ENCODE measurements at places on chromosomes 16 and 17. TPM values are rescaled to one million over a fixed set of nuclear protein-coding genes. Genes with fewer than 3 reads are reported as not detected.
A peak's percentile ranks its signal among the peaks of the same experiment; 100 is the strongest.

- no peak overlapping the region for H3K27ac ChIP-seq
- H3K4me1 ChIP-seq, result no peaks in the 10 kb centered on the region
- no peaks in the 10 kb centered on the region for H3K27me3 ChIP-seq
- H3K4me3 ChIP-seq, result no peak overlapping the region
Observed at GRCh38 chr16:291539-291938, 8.6 kb downstream of the PDIA2 start.

The ULK2 gene
- 20.1 TPM for total RNA-seq

The KCNJ2 gene
- total RNA-seq, result 15.6 TPM

The TBC1D3I gene
- total RNA-seq, result 1.1 TPM

DNA sequence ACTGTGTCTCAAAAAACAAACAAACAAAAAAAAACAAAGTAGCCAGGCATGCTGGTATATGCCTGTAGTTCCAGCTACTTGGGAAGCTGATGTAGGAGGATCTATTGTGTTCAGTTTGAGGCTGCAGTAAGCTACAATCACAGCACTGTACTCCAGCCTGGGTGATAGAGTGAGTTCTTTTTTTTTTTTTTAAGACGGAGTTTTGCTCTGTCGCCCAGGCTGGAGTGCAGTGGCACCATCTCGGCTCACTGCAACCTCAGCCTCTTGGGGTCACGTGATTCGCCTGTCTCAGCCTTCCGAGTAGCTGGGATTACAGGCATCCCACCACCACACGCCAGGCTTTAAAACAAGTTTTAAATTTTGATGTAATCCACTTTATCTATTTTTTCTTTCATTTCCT, 80.2 kb upstream of the STAC2 start:
- no peak for DNase-seq
- no peak overlapping the region for H3K27ac ChIP-seq
- H3K4me3 ChIP-seq, result no peak overlapping the region
- H3K27me3 ChIP-seq, result no peaks in the 10 kb centered on the region
- H3K36me3 ChIP-seq, result peaks cover 22% of the 10 kb centered on the region

DNA sequence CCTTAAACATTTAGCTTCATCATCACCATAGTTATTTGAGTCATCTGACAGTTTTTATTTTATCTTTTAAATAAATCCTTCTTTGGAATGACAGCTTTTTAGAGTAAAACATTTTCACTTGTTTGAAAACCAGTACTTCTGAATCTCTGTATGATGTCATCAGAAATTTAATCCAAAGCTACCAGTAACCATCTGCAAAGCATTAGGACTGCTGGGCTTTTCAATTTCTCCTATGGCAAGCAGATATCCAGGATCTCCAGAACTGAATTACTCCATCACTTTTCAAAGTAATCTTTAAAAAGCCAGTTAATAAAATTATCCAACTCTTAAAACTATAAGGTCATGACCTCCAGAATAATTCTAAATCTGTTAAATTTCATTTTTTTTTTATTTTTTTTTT, 51.5 kb downstream of the CHCT1 start:
- H3K27me3 ChIP-seq, result no peaks in the 10 kb centered on the region
- peaks cover 14% of the 10 kb centered on the region for H3K4me1 ChIP-seq
- H3K27ac ChIP-seq, result no peak overlapping the region
- peaks cover 38% of the 10 kb centered on the region for H3K36me3 ChIP-seq

GRCh38 chr16:12392585-12393091, 411.0 kb downstream of the CPPED1 start:
- no peaks in the 10 kb centered on the region for H3K4me1 ChIP-seq
- DNase-seq, result no peak
- H3K36me3 ChIP-seq, result no peaks in the 10 kb centered on the region
- no peak overlapping the region for H3K27ac ChIP-seq
- no peaks in the 10 kb centered on the region for H3K27me3 ChIP-seq

GRCh38 chr17:57422574-57423164, 166.3 kb downstream of the MSI2 start:
- no peak overlapping the region for H3K27ac ChIP-seq
- no peaks in the 10 kb centered on the region for H3K36me3 ChIP-seq
- H3K27me3 ChIP-seq, result no peaks in the 10 kb centered on the region
- H3K4me3 ChIP-seq, result no peak overlapping the region

The PGP gene
- 13.3 TPM for total RNA-seq

- H3K36me3 ChIP-seq, result no peaks in the 10 kb centered on the region
- H3K27me3 ChIP-seq, result no peaks in the 10 kb centered on the region
- no peak overlapping the region for H3K4me3 ChIP-seq
- H3K27ac ChIP-seq, result no peak overlapping the region
- DNase-seq, result no peak
Observed at GRCh38 chr17:74515941-74516340, 15.3 kb downstream of the CD300LB start.

DNA sequence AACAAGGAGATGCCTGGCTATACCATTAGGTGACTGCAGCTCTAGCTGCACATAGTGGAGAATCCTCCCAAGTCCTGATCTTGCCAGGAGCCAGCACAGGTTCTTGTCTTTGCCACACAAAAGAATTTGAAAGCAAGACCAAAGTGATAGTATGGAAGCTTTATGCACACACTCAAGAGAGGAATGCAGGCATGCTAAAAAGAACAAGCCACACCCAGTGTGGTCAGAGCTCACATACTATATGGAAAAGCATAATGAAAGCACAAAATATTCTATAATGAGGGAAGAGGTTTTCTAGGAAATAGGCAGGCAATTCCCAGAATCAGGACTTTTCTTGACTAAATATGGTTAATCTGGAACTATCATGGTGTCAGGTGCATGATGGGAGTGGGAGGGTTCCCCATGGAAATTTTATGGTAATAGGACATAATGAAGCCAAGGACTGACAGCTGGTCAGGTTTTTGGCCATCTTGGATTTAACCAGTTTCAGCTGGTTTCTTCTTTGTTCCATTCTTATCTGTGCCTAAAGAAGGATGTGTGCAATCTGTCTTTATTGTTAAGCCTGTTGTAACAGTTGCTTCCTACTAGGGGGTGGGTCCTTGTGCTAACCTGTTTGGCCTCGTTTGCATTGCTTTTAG, 171.6 kb downstream of the ZNF18 start:
- H3K27me3 ChIP-seq, result no peaks in the 10 kb centered on the region
- no peak for DNase-seq
- no peaks in the 10 kb centered on the region for H3K4me1 ChIP-seq
- no peak overlapping the region for H3K27ac ChIP-seq

DNA sequence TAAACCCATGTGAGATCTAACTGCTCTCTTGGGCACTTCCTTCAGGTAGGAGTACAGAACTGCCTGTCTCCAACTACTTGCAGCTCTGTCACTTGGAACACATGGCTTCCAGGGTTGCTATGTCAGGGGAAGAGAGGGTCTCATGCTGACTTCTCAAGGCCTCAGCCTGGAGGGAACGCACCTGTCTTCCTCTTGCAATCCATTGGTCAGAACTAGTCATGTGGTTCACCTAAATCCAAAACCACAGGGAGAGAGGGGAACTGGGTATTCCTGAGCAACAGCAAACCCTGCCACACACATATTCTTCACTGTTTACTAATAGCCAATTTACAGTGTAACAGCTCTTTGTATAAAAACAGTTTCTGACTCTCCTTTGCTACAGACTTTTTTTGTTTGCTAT, 206.1 kb downstream of the KCNJ2 start:
- H3K36me3 ChIP-seq, result no peaks in the 10 kb centered on the region
- peaks cover 17% of the 10 kb centered on the region for H3K4me1 ChIP-seq
- no peak overlapping the region for H3K4me3 ChIP-seq

DNA sequence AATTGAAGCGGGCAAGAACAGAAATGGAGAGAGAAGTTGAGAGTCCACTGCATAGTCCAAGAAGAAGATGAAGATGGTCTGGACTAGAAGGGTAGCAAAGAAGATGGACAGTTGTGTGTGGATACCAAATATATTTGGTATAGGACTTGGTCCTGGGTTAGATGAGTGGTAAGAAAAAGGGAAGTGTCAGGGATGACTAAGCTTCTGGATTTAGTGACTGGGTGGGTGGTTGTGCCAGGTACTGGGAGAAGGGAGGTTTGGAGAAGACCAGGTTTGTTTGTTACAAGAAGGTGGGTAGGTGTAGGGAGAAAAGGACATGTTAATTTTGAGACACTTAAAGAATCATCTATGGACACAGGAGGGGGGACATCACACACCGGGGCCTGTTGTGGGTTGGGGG, 5.4 kb downstream of the VMP1 start:
- peaks cover 15% of the 10 kb centered on the region for H3K4me1 ChIP-seq
- no peak overlapping the region for H3K4me3 ChIP-seq
- no peaks in the 10 kb centered on the region for H3K36me3 ChIP-seq

- H3K27me3 ChIP-seq, result peaks cover 23% of the 10 kb centered on the region
- peaks cover 26% of the 10 kb centered on the region for H3K4me1 ChIP-seq
- H3K4me3 ChIP-seq, result no peak overlapping the region
Observed at GRCh38 chr17:39235555-39236449, 10.1 kb upstream of the STAC2 start.

The PPP1R27 gene
- not detected for total RNA-seq

GRCh38 chr16:88966986-88967829, 9.8 kb downstream of the CBFA2T3 start:
- DNase-seq, result peak; percentile 31
- H3K4me3 ChIP-seq, result no peak overlapping the region
- H3K4me1 ChIP-seq, result peaks cover 28% of the 10 kb centered on the region
- no peaks in the 10 kb centered on the region for H3K36me3 ChIP-seq
- peaks cover 22% of the 10 kb centered on the region for H3K27me3 ChIP-seq

GRCh38 chr16:66373667-66374066, 7.2 kb downstream of the CDH5 start:
- peaks cover 45% of the 10 kb centered on the region for H3K4me1 ChIP-seq
- H3K27me3 ChIP-seq, result no peaks in the 10 kb centered on the region
- no peak overlapping the region for H3K27ac ChIP-seq
- H3K4me3 ChIP-seq, result no peak overlapping the region
- H3K36me3 ChIP-seq, result no peaks in the 10 kb centered on the region

The RAI1 gene
- 31.1 TPM for total RNA-seq

GRCh38 chr16:65494609-65495008, 372.7 kb upstream of the CDH11 start:
- H3K27me3 ChIP-seq, result no peaks in the 10 kb centered on the region
- no peaks in the 10 kb centered on the region for H3K36me3 ChIP-seq
- no peaks in the 10 kb centered on the region for H3K4me1 ChIP-seq
- no peak overlapping the region for H3K27ac ChIP-seq

The AXIN2 gene
- 53.4 TPM for total RNA-seq

The STAT3 gene
- total RNA-seq, result 278 TPM

The MYOCD gene
- total RNA-seq, result 3.6 TPM

The NLRC3 gene
- 3.9 TPM for total RNA-seq

DNA sequence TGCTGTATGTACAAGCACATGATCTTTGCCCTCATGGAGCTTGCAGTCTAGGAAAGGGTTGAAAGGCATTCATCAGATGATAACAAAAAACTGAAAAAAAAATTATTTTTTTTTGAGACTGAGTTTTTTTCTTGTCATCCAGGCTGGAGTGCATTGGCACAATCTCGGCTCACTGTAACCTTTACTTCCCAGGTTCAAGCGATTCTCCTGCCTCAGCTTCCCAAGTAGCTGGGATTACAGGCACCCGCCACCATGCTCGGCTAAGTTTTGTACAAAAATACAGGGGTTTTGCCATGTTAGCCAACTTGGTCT, 38.7 kb upstream of the BCAS3 start:
- no peak overlapping the region for H3K27ac ChIP-seq
- H3K4me1 ChIP-seq, result peaks cover 5% of the 10 kb centered on the region
- H3K27me3 ChIP-seq, result no peaks in the 10 kb centered on the region
- H3K36me3 ChIP-seq, result peaks cover 65% of the 10 kb centered on the region
- no peak for DNase-seq
- H3K4me3 ChIP-seq, result no peak overlapping the region

The MT1F gene
- 12.6 TPM for total RNA-seq

- H3K27me3 ChIP-seq, result no peaks in the 10 kb centered on the region
- no peak overlapping the region for H3K27ac ChIP-seq
- DNase-seq, result no peak
- H3K4me3 ChIP-seq, result no peak overlapping the region
- H3K36me3 ChIP-seq, result no peaks in the 10 kb centered on the region
Observed at GRCh38 chr16:76668207-76668725, 391.1 kb downstream of the CNTNAP4 start.

- H3K27ac ChIP-seq, result no peak overlapping the region
- peak overlapping the region; percentile 64 for H3K4me3 ChIP-seq
- no peaks in the 10 kb centered on the region for H3K36me3 ChIP-seq
- peaks cover 98% of the 10 kb centered on the region for H3K27me3 ChIP-seq
- H3K4me1 ChIP-seq, result peaks cover 41% of the 10 kb centered on the region
- no peak for DNase-seq
Observed at GRCh38 chr17:48612854-48613691, 2.0 kb downstream of the HOXB8 start.

DNA sequence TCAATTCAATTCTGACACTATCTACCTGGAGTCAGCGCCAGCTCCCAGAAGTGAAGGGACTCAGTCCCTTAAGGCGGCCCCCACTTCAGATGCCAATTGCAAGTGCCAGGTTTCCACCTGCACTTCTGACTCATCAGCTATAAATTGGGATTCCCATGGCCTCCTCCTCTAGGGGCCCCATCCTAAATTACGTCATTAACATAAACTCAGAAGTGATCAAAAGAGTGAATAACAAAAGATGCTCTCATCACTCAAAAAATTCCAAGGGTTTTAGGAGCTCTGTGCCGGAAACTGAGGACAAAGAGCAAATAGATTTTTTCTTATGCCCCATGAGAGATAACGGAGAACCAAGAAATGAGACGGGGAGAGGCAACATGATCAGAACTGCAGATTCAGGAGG, 148.6 kb upstream of the IRX6 start:
- no peaks in the 10 kb centered on the region for H3K36me3 ChIP-seq
- no peak overlapping the region for H3K27ac ChIP-seq
- H3K4me3 ChIP-seq, result no peak overlapping the region
- H3K27me3 ChIP-seq, result no peaks in the 10 kb centered on the region
- no peak for DNase-seq
- H3K4me1 ChIP-seq, result no peaks in the 10 kb centered on the region

DNA sequence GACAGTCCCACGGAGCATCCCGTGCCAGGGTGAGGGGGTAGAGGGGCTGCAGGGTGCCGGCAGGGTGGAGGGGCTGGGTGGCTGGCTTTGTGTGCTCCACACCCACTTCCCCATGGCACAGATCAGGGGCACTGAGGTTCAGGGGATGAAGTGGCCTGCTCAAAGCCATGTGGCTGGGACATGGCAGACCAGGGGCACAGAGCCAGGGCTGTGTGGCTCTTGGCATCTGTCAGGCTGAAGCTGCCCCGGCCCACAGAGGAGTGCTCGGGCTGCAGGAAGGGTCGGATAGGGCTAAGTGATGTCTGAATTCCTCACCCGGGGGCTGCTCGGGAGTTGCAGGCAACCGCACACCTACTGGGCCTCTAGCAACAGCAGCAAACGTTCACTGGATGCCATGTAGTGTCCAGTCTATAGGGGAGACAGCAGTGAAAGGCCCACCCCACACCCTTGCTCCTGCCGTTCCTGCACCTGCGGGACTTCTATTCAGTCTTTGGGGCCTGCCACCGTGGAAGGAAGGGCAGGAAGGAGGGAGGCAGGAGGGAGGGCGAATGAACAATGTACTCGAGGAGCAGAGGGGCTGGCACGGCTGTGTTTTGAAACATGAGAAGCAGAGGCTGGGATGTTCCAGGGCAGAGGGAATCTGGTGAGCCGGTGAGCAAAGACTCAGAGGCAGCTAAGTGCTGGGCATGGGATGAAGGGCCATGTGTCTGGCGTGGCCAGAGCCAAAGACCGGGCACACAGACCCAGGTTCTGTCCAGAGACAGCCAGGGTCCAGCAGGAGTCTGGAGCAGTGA, 15.1 kb downstream of the SLC5A10 start:
- no peak overlapping the region for H3K27ac ChIP-seq
- no peak for DNase-seq
- H3K4me1 ChIP-seq, result peaks cover 18% of the 10 kb centered on the region
- H3K27me3 ChIP-seq, result no peaks in the 10 kb centered on the region
- no peaks in the 10 kb centered on the region for H3K36me3 ChIP-seq
- H3K4me3 ChIP-seq, result no peak overlapping the region

- H3K27ac ChIP-seq, result no peak overlapping the region
- no peak overlapping the region for H3K4me3 ChIP-seq
- no peaks in the 10 kb centered on the region for H3K36me3 ChIP-seq
Observed at GRCh38 chr16:7653746-7654461, 321.3 kb downstream of the RBFOX1 start.
